Stimulated activated CD4-positive, alpha-beta T cell treated with anti-CD3 and anti-CD28 coated beads, TNF-alpha, amount 100 ng/mL, for 1 hour (primary cell): ENCODE measurements at places on chromosomes 16 and 17.

DNA sequence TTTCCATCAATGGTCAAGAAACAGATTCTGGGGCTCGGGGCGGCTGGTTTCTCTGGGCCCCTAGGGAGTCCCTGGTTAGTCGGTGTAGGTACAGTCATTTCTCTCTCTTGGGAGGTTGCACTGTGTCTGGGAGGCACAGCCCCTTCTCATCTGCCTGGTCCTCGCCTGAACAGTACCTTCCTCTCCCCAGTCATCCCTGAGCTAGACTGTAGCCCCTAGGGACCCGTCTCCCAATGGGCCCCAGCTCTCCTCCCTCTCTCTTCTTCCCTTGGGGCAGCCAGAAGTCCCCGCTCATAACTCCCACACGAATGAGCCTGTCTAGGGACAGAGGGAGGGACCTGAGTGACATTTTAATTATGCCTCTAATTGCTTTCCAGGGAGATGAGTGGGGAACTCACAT lies 20.2 kb upstream of the CPSF4L start:
- no peak for DNase-seq

GRCh38 chr16:1108299-1109252 lies 12.5 kb upstream of the C1QTNF8 start:
- no peak for DNase-seq

DNA sequence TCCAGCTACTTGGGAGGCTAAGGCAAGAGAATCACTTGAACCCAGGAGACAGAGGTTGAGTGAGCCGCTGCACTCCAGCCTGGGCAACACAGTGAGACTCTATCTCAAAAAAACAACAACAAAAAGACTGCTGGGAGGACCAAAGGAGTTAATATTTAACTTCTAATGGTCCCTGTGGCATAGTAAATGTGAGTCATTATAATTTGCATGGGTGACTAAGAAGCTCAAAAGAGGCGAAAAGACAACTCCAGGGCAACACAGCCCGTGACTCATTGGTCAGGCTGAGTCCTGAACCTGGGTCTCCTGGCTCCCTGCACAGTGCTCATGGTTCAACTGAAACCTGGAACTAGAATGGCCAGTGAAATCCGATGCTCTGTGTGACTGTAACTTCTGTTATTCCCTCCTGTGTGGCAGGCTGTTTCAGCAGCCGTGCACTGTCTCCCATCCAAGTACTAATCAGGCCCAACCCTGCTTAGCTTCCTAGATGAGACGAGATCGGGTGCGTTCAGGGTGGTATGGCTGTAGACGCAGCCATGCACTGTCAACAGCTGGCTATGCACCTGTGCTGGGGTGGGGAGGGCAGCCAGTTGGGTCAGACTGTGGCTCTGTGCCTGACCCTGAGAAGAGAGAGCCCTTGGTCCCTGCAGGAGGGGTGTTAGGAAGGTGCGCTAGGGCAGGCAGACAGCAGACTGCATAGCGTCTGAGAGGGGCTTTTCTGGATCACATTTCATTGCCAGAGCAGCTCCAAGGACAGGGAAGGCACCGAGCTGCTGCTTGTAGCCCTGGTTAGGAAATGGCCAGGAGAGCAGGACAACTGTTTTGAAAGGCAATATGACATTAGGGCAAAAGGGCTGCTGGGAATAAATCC lies 14.5 kb upstream of the GPRC5C start:
- DNase-seq = no peak

GRCh38 chr17:80949451-80950421 lies 41.9 kb upstream of the CHMP6 start:
- DNase-seq = no peak

DNA sequence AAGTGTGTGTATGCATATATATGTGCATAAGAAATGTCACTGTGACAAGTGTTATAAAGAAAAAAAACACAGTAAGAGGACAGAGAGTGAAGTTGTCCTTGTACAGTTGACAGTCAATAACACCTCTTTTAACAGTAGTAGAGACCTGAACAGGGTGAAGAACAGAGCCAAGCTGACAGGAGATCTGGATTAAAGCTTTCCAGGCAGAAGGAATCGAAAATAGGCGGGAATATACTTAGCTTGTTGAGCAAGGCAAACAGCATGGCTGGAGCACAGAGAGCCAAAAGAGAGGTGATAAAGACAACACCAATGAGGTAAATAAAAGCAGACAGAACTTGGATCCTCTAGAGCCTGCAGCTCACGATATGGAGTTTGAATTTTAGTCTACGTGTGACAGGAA lies 64.8 kb downstream of the KANSL1 start:
- no peak for DNase-seq

GRCh38 chr16:23207485-23207884 lies 24.9 kb downstream of the SCNN1G start:
- DNase-seq = no peak

DNA sequence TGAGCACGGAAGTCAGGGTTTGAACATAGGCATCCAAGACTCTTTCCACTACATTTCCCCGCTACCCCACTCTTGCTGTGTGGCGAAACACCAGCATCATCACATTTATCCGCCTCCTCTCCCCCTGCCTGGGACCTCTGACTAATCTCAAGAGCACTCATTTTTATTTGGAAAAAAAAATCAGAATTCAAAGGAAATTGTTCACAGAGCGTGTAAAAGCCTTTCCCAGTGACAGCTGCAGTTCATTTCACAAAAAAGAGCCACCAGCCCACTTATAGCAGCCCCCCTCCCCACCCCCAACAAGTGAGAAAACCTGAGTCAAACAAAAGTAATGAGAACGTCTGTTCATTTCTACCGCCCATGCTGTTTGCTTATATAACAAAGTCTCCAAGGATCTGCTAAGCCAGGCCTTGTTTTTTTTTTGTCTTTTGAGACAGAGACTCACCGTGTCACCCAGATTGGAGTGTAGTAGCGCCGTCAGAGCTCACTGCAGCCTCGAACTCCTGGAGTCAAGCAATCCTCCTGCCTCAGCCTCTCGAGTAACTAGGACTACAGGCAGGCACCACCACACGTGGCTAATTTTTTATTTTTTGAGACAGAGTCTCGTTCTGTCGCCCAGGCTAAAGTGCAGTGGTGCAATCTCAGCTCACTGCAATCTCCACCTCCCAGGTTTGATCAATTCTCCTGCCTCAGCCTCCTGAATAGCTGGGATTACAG lies 48.3 kb upstream of the HAPSTR1 start:
- DNase-seq = no peak

- DNase-seq = no peak
Observed at GRCh38 chr17:10036511-10037061, 131.5 kb upstream of the RCVRN start.

GRCh38 chr17:57859601-57860413 lies 10.0 kb upstream of the MRPS23 start:
- no peak for DNase-seq

GRCh38 chr16:66470556-66470955 lies 43.5 kb downstream of the BEAN1 start:
- DNase-seq = no peak

DNA sequence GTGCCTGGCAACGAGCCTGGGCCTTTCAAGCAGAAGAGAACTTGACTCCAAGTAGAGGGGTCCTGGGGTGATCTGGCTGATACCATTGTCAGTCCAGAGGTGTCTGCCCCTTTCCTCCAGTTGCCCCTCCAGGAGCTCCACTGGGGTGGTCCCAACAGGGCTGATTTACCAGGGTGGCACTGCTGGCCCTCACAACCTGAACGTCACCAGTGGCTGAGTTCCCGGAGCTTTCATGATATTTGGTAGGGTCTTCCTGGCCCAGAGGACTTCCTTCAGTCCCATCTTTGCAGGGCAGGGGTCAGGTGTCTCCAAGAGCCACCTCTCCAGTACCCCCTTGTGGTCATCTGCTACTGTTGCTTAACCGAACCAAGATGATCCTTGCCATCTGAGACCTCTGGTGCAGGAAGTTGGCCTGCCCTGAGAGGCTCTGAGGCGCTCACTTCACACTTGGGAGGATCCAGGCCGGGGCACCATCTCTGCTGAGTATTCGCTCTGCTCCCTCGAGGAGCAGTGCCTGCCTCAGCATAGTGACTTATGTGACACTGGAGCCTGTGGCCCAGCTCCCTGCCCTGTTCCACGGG lies 3.5 kb downstream of the LIMD2 start:
- DNase-seq = no peak

DNA sequence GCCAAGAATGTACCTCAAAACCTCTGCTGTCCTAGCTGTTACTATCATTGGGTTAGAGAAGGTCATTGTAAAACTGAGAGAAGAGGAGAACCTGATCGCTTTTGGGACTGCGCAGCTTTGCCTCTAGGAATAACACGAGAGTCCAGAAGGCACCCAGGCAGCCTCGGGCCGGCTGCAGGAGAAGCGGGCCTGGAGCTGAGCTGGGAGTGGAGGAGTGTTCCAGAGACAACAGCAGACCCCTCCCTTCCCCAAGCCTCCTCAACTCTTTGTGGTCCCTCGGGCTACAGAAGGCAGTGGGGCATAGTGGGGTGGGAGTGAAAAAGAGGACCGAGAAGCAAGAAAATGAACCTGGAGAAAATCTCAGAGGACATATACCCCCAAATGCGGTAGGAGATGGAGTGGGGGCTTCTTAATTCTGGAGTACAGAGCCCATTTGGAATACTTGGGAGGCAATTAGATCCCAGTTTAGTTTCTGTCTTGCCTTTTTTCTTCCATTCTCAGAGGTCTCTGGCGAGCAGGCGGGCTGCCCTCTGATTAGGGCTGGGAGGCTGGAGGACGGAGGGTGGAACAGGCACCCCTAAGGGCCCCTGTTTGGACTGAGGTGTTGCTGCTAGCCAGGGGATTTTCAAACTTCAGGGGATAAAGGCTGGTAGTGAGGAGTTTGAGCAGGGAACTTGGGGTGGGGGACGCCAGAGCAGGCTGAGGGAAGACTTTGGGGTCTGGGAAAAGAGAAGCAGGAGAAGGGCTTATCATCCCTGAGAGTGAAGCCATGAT lies 13.3 kb upstream of the HOXB2 start:
- DNase-seq = no peak

GRCh38 chr17:21288571-21289017 lies 4.1 kb downstream of the MAP2K3 start:
- no peak for DNase-seq

- no peak for DNase-seq
Observed at GRCh38 chr16:56102906-56103305, 88.4 kb upstream of the GNAO1 start.

DNA sequence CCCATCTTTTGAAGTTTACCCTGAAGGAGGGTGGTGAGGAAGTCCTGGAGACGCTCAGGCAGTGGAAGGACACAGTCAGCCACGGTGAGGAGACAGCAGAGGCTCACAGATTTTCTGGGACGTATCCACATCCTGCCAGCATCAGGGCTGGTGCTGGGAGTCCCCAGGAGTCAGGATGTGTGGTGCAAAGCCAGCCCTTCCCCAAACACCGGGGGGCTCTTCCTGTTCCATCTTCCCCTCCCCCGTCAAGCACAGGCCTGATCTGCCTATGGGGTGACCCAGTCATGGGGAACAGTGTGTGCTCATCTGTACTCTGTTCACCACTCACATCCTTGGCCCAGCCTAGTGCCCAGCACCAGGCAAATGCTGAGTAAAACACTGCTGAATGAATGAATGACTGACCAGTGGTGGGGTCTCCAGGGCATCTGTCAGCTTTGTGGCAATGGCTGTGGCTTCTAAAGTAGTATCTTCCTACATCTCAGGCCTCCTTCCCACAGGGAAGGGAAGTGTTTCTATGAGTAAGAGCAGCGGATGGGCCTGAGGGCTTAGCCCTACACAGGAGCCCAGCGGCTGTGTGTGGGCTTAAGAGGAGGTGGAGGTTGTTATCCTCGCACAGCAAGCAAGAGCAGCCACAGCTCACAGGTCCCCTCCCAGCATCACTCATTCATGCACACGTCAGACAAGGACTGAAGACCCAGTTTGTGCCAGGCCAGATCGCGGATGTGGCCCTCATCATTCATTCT lies 23.3 kb downstream of the NOS2 start:
- no peak for DNase-seq

DNA sequence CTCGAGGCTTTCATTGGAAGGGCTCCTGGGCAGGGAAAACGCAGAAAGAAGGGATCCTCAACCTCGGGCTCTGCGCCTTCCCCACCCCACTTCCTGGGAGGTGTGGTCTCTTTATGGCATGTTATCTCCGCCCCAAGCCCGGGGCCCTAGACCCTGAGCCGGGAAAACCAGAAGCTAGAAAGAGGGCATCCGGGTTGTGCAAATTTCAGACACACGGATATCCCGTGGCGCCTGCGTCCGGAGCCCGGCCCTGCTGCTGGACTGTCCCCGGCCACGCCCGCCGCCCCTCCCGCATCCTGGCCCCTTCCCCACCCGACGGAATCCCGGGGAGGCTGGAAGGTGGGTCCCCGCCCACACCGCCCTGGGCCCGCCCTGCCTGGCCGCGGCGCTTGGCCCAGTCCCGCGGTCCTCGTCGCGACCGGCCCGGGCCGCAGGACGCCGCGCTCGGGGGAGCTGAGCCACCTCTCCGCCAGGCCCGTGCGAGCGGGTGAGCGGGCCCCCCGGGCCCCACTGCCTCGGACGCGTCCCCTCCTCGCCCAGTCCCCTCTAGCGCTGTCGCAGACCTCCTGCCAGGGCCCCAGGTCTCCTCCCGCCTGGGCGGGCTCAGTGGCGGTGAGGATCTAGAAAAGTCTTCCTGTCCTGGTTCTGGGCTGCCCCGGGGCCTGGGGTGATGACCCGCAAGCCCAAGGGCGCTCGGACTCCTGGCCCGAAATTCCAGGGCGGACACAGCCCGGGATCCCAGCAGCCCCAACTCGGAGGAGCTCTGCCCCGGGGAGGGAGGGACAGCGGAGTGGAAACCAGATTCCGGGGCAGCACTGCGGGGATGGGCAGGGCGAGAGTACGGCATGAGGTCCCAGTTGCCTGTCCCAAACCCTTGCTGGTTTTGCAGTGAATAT lies at the start of gene SLC16A5:
Gene SLC16A5, plus strand, starts transcription at position 397 of the 896 bp plus-strand sequence. CDS start 5,683 bp downstream, outside the sequence.
- no peak for DNase-seq

DNA sequence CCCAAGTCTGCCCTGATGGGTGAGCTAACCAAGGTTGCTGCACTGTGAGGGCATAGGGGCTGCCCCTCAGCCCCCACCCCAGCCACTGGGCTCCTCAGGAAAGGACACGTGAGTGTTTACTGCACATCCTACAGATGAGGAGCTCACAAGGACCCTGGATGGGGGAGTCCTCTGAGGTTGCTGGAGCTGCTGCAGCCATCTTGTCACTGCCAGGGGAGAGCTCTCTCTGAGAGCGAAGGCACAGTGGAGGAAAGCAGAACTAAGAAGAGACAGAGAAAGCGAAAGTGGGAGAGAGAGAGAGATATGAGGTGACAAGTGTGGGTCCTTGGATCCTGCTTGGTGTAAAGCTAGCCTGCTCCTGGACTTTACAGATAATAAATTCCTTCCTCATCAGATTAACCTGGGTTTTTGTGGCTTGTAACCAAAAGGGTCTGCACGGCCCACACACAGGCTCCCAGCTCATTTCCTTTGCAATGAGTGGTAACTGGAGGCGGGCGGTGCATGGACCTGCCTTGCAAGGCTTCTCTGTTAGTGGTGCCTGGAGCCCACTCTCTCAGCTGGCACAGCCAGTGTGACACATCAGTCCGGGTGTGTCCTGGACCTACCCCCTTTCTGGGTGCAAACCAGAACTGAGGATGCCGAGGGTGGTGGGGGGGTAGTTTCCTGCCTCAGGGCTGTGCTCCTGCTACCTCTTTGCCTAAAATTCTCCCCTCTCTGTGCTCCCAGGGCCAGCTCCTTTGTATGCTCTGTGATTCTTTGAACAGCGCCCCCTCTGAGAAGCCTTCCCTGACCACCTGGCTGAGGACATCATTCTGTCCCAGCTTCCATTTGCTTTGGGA lies 14.2 kb downstream of the SNX20 start:
- DNase-seq = no peak
